Activated naive CD8-positive, alpha-beta T cell treated with anti-CD3 and anti-CD28 coated beads for 36 hours (primary cell): ENCODE measurements at places on chromosomes 2 and 18. TPM values are rescaled to one million over a fixed set of nuclear protein-coding genes. Genes with fewer than 3 reads are reported as not detected.

GRCh38 chr2:79327460-79327859 is 167.9 kb upstream of the REG3A start:
- no peak for DNase-seq

DNA sequence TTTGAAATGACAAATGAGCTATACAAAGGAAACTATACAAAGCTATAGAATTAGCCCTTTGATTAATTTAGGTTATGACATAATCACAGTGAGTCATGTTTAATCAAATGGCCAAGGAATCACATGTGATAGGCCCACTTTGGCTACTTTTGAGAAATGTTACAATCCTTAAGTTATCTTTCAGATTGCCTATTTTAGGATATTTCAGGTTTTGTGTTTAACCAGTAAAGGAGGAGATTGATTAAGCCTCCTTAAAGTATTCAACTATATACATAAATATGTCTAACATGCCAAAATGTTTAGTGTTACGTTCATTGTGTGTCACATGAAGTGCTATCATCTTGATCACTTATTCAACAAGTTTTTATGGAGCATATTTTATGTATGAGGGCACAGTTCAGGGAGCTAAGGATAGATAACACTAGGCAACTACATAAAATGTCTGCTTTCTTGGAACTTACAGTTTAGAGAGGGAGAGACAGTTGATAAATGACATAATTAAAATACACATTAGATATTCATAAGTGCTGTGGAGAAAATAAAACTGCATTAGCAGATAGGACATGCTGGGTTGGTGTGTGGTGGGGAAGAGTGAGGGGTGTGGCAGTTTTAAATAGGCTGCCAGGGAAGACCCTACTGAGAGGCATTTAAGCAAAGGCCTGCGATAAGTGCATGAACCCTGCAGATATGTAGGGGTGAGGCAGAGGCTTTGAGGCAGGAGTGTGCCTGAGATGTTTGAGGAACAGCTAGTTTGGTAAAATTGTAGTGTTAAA is 77.2 kb downstream of the LTBP1 start:
- no peak for DNase-seq

GRCh38 chr2:71004857-71005256 is 10.2 kb upstream of the TEX261 start:
- no peak for DNase-seq

- DNase-seq, result no peak
Observed at GRCh38 chr2:84719434-84719833, 161.4 kb downstream of the TRABD2A start.

GRCh38 chr2:186365406-186365805 is 120.7 kb upstream of the ZC3H15 start:
- DNase-seq, result no peak

- DNase-seq, result no peak
Observed at GRCh38 chr2:39481611-39482010, 44.5 kb upstream of the MAP4K3 start.

DNA sequence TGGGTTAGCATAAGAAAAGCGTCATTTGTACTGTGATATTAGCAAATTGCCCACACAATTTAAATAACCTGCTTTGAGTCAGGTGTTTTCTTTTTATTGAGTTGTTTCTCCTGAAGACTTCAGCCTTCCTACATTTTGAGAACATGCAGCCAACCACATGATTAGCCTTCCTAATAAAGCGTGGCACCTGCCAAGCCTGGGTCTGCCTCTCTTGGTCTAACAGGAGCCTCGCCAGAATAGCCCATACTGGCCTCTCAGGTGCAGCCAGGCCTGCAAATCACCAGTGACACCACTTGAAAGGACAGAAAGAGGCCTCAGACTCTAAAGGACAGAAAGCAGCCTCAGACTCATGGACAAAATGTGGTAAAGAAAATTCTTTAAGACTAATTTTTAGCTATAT is 653.8 kb downstream of the BCL11A start:
- no peak for DNase-seq

GRCh38 chr18:5144629-5145028 is 52.4 kb downstream of the AKAIN1 start:
- no peak for DNase-seq

GRCh38 chr2:213007290-213007838 is 144.0 kb downstream of the IKZF2 start:
- no peak for DNase-seq

GRCh38 chr2:176297067-176297466 is 27.8 kb downstream of the MTX2 start:
- no peak for DNase-seq

- DNase-seq, result no peak
Observed at GRCh38 chr18:24605444-24605843, 145.0 kb downstream of the HRH4 start.

GRCh38 chr2:102266204-102266603 is 45.2 kb upstream of the IL1RL1 start:
- no peak for DNase-seq

GRCh38 chr18:11487390-11487789 is 122.0 kb upstream of the SLC35G4 start:
- DNase-seq, result no peak

DNA sequence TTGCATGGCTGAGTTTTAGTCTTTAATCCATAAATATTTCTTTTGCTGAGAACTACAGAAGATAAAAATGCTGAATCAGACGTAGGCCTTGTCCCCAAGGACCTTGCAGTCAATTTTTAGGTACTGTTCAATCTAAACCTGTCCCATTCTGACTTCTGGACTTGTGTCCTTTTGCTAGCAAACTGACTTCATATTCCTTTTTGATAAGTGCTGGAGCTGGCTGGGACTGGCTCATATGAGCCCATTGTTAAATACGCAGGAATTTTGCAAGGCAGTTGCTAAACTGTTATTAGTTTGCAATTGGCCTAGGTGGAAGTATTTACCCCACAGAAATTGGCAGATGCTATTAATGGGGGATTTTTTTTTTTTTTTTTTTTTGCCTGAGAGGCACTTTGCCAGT is 941.4 kb downstream of the DCC start:
- DNase-seq, result no peak

GRCh38 chr2:73852020-73852419 is 23.3 kb downstream of the STAMBP start:
- DNase-seq, result no peak

The MEP1B gene
- not detected for total RNA-seq

The DOK6 gene
- not detected for total RNA-seq

The CTNNA2 gene
- total RNA-seq, result not detected
